ENCODE measurements at places on chromosomes 1 and 21.

- DNase-seq: no peak
Observed at GRCh38 chr1:87806379-87807094, 477.9 kb downstream of the LMO4 start.

GRCh38 chr1:167492481-167492910 lies 25.8 kb downstream of the CD247 start:
- DNase-seq: no peak

DNA sequence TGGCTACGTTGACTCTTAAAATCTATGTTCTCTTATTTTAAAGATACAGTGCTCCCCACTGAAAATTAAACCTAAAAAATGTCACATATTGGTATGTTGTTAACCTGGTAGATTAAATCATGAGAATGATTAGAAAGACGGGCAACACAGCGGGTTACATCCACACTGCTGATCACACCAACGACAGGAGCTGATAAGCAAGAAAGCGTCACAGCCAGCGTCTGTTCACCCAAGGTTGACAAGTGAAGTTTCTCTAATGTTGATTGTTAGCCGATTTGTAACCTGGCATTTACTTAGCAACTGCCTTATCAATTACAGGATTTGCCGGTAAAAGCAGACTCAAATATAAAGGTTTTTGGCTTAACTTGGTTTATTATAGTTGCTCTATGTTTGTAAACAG lies 149.3 kb downstream of the NR5A2 start:
- DNase-seq: no peak

- DNase-seq: no peak
Observed at GRCh38 chr21:41742073-41742875, 24.6 kb downstream of the RIPK4 start.

Measured in GM12892 (cell line).